ENCODE measurements at places on chromosomes 16 and 17. TPM values are rescaled to one million over a fixed set of nuclear protein-coding genes. Genes with fewer than 3 reads are reported as not detected.

Gene HOXB1
- not detected for total RNA-seq

Gene PROCA1
- total RNA-seq = 0.36 TPM

Gene TGFB1I1
- 30.0 TPM for total RNA-seq

Gene SEZ6
- not detected for total RNA-seq

Gene OR1E2
- not detected for total RNA-seq

Gene HCRT
- total RNA-seq = not detected

Gene ACSM5
- not detected for total RNA-seq
